Naive thymus-derived CD8-positive, alpha-beta T cell (primary cell): ENCODE measurements at places on chromosomes 4 and X.

DNA sequence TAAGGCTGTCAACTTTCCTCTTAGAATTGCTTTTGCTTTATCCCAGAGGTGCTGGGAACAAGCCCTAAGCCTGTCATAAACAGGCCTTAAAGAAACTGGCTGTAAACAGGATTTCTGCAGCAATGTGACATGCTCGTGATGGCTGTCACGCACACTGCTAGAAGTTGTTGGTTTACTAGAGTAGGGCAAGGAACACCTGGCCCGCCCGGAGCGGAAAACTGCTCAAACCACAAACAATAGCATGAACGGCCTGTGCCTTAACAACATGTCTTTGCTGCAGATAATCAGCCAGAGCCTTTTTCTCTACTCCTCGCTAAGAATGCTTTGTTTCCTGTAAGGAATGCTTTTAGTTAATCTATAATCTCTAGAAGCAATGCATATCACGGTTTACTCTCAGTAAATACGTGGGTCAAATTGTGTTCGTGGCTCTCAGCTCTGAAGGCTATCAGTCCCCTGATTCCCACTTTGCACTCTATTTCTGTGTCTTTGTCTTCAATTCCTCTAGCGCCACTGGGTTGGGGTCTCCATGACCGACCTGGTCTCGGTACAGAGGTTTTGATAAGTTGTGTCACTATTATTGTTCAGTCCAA is 318.3 kb downstream of the GLUD2 start:
- no peak overlapping the region for H3K27ac ChIP-seq
- no peaks in the 10 kb centered on the region for H3K36me3 ChIP-seq
- no peaks in the 10 kb centered on the region for H3K27me3 ChIP-seq
- no peaks in the 10 kb centered on the region for H3K4me1 ChIP-seq

GRCh38 chrX:97806238-97806637 is 922.5 kb downstream of the RPA4 start:
- no peaks in the 10 kb centered on the region for H3K27me3 ChIP-seq
- H3K36me3 ChIP-seq: no peaks in the 10 kb centered on the region
- no peak overlapping the region for H3K27ac ChIP-seq
- no peak for DNase-seq

- no peak overlapping the region for H3K4me3 ChIP-seq
- no peak for DNase-seq
- H3K27ac ChIP-seq: peak overlapping the region; percentile 65
Observed at GRCh38 chrX:40201329-40201885, 103.6 kb upstream of the BCOR start.

GRCh38 chr4:73222466-73223257 is 35.9 kb downstream of the ANKRD17 start:
- no peak overlapping the region for H3K27ac ChIP-seq
- H3K4me3 ChIP-seq: no peak overlapping the region
- H3K36me3 ChIP-seq: peaks cover 11% of the 10 kb centered on the region
- H3K27me3 ChIP-seq: no peaks in the 10 kb centered on the region
- peak; percentile 49 for DNase-seq

- no peaks in the 10 kb centered on the region for H3K36me3 ChIP-seq
- H3K4me3 ChIP-seq: no peak overlapping the region
- H3K27me3 ChIP-seq: peaks cover 11% of the 10 kb centered on the region
- no peak for DNase-seq
- H3K4me1 ChIP-seq: no peaks in the 10 kb centered on the region
Observed at GRCh38 chr4:7150036-7150635, 42.2 kb upstream of the SORCS2 start.

GRCh38 chr4:82561786-82562563 is at the start of gene TMEM150C:
Gene TMEM150C, minus strand, starts transcription at chr4:82561988. Its CDS starts 57,331 bp downstream, at chr4:82504657.
- H3K4me3 ChIP-seq: peak within 1 kb of the TSS; percentile 81
- no peak within 1 kb of the TSS for H3K27ac ChIP-seq
- H3K4me1 ChIP-seq: peaks cover 9% of the 10 kb centered on the region

DNA sequence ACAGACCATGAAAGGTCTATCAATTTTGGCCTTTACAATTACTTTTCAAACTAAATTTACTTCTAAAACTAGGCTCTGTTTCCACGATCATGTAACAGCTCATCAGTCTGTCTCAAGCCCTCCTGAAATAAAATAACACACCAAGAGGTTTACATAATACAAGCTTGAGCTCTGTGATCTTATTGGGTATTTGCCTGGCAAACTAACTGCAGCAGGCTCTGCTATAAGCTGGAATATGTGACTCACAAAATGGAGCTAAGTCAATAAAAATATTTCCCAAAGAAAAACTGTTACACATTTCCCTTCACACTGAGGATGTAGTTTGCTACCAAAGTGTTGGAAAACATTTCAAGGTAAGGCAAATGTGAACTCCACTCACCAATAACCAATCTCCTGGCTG is 94.7 kb upstream of the GPM6B start:
- H3K36me3 ChIP-seq: no peaks in the 10 kb centered on the region
- no peak overlapping the region for H3K4me3 ChIP-seq
- H3K27me3 ChIP-seq: peaks cover 2% of the 10 kb centered on the region

GRCh38 chrX:26050099-26050498 is 88.0 kb upstream of the MAGEB18 start:
- no peak overlapping the region for H3K27ac ChIP-seq
- H3K4me3 ChIP-seq: no peak overlapping the region
- no peaks in the 10 kb centered on the region for H3K36me3 ChIP-seq
- no peak for DNase-seq
- no peaks in the 10 kb centered on the region for H3K27me3 ChIP-seq

DNA sequence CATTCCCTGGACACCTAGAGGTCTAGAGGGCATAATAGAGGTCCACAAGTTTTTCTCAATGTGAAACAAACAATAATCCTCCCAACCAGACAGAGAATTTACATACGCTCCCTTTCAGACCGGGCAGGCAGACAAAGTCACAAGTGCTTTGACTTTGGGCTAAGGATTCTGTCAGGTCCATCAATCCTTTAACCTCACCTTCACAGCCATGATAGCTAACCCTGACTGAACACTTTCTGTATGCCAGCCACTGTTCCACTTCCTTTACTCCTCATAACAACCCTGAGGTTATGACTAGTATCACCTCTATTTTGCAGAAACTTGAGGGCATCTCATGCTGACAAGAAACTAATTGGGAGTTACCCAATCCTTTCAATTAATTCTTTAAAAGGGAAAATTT is 118.8 kb upstream of the AFF2 start:
- peaks cover 31% of the 10 kb centered on the region for H3K4me1 ChIP-seq
- H3K27me3 ChIP-seq: no peaks in the 10 kb centered on the region
- H3K36me3 ChIP-seq: no peaks in the 10 kb centered on the region
- no peak for DNase-seq

- no peaks in the 10 kb centered on the region for H3K27me3 ChIP-seq
- H3K4me3 ChIP-seq: peak within 1 kb of the TSS; percentile 86
- peaks cover 14% of the 10 kb centered on the region for H3K4me1 ChIP-seq
- H3K36me3 ChIP-seq: no peaks in the 10 kb centered on the region
- DNase-seq: peak; percentile 46
Observed at GRCh38 chr4:80335554-80336358, at the start of gene CFAP299. Gene CFAP299, plus strand, starts transcription at chr4:80335730.

DNA sequence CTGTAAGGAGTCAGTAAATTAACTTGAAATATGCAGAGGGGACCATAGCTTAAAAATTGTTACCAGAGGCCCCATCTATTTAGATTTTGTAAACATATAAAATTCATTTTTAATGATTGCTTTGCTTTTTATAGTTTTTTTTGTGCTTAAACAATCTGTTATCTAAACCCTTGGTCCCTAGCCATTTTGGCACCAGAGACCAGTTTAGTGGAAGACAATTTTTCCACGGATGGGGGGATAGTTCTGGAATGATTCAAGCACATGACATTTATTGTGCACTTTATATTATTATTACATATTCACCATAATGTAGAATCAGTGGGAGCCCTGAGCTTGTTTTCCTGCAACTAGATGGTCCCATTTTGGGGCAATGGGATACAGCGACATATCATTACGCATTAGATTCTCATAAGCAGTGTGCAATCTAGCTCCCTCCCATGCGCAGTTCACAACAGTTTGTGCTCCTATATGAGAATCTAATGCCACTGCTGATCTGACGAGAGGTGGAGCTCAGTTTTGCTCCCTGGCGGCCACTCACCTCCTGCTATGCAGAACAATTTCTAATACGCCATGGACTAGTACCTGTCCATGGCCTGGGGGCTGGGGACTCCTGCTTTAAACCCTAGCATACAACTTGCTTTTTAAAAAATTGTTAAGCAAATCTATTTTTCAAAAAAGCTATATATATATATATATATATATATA is 5.9 kb downstream of the ZXDA start:
- no peak overlapping the region for H3K4me3 ChIP-seq
- DNase-seq: no peak
- H3K27ac ChIP-seq: no peak overlapping the region
- H3K27me3 ChIP-seq: no peaks in the 10 kb centered on the region
- H3K36me3 ChIP-seq: peaks cover 15% of the 10 kb centered on the region
- peaks cover 6% of the 10 kb centered on the region for H3K4me1 ChIP-seq

- H3K36me3 ChIP-seq: no peaks in the 10 kb centered on the region
- no peak overlapping the region for H3K27ac ChIP-seq
- no peak for DNase-seq
- H3K27me3 ChIP-seq: no peaks in the 10 kb centered on the region
Observed at GRCh38 chr4:96009427-96010119, 169.7 kb downstream of the PDHA2 start.

DNA sequence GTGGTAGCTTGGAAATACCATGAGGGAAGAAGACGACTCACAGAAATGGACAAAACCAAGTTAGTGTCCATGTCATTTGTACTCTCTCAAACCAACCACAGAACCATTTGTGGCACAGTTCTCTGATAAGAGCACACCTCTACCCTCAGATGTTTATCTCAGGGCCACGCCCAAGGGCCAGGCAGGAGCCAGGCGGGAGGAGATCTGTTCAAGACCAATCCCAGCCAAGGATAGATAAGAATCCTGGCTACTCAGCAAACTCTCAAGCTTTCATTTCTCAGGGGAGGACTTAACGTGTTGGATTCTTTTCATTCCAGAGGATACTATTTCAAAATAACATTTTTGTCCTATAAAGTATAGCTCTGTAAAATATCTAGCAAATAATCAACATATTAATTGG is 95.0 kb downstream of the NYX start:
- no peaks in the 10 kb centered on the region for H3K27me3 ChIP-seq
- H3K4me3 ChIP-seq: no peak overlapping the region
- DNase-seq: no peak
- no peak overlapping the region for H3K27ac ChIP-seq

DNA sequence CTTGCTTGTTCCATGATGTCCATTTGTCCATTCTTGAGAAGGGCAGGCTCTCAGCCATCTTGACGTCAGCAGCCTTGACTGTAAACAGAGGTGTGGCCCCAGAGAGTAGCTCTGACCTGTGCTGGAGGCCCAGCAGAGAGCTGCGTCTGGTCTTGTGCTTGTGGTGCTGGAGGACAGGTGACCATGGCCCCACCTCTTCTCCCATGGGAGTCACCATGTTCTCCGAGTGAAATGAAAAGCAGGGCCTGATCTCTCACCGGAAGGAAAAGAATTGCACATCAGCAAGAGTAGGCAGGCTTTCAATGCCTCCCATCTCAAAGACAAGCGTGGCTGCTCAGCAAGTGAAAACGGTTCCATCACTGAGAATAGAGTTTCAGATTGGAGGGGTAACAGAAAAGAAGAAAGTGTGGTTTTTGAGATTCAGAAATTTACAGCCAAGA is 11.5 kb downstream of the PARM1 start:
- DNase-seq: no peak
- no peak overlapping the region for H3K27ac ChIP-seq
- no peaks in the 10 kb centered on the region for H3K36me3 ChIP-seq
- H3K27me3 ChIP-seq: peaks cover 21% of the 10 kb centered on the region
- no peak overlapping the region for H3K4me3 ChIP-seq

GRCh38 chrX:136210243-136210642 is 41.0 kb downstream of the MAP7D3 start:
- H3K4me1 ChIP-seq: no peaks in the 10 kb centered on the region
- H3K36me3 ChIP-seq: peaks cover 2% of the 10 kb centered on the region
- H3K27me3 ChIP-seq: no peaks in the 10 kb centered on the region
- H3K4me3 ChIP-seq: no peak overlapping the region

DNA sequence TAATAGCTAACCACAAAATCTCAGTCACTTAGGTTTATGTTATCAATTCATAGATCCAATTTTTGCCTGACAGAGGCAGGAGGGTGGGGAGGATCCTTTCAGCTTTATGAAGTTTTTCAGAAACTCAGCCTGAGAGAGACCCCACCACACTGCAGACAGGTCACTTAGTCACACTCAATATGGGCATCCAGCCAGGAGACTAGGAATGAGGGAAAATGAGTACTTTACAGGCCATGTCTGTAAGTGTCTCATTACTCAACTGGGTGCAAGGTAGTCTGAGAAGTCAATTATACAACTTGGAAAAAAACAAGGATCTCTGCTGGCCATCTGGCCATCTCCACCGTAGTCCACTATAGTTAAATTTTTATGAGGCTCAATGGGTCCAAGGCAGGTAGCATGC is 365.9 kb downstream of the INPP4B start:
- DNase-seq: no peak
- peaks cover 5% of the 10 kb centered on the region for H3K4me1 ChIP-seq
- no peaks in the 10 kb centered on the region for H3K27me3 ChIP-seq
- H3K27ac ChIP-seq: no peak overlapping the region
- H3K4me3 ChIP-seq: no peak overlapping the region
- H3K36me3 ChIP-seq: no peaks in the 10 kb centered on the region

- no peak for DNase-seq
- no peak overlapping the region for H3K27ac ChIP-seq
- H3K27me3 ChIP-seq: peaks cover 4% of the 10 kb centered on the region
- H3K4me3 ChIP-seq: no peak overlapping the region
Observed at GRCh38 chr4:182187674-182188073, 55.5 kb upstream of the TENM3 start.

GRCh38 chrX:46837558-46838485 is 979 bp downstream of the RP2 start:
- DNase-seq: peak; percentile 30
- peaks cover 37% of the 10 kb centered on the region for H3K4me1 ChIP-seq
- peak overlapping the region; percentile 92 for H3K4me3 ChIP-seq
- no peaks in the 10 kb centered on the region for H3K27me3 ChIP-seq
- H3K27ac ChIP-seq: peak overlapping the region; percentile 95
- no peaks in the 10 kb centered on the region for H3K36me3 ChIP-seq

GRCh38 chrX:79366556-79366872 is 620 bp downstream of the ITM2A start:
- peaks cover 44% of the 10 kb centered on the region for H3K4me1 ChIP-seq
- H3K27me3 ChIP-seq: no peaks in the 10 kb centered on the region
- peaks cover 14% of the 10 kb centered on the region for H3K36me3 ChIP-seq
- no peak for DNase-seq

DNA sequence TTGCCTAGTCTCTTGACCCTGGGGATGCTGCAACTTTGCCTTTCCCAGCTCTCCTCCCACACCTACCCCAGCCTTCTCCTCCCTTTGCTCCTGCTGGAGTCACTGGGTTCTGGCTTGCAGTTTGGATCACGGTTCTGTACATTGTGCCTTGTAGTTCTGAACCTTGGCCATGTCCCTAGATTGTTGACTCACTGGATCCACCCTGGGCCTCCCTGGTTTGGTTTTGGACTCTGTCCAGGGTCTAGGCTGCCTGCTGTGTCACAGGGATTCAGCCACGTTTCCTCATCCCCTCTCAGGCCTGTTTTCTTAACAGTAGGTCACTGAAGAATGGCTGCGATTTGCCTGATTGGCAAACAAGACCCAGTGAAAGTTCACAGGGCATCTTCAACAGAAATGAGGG is 11.5 kb upstream of the GABRE start:
- H3K36me3 ChIP-seq: no peaks in the 10 kb centered on the region
- H3K4me1 ChIP-seq: no peaks in the 10 kb centered on the region
- DNase-seq: no peak
- H3K4me3 ChIP-seq: no peak overlapping the region
- H3K27me3 ChIP-seq: peaks cover 9% of the 10 kb centered on the region

GRCh38 chr4:116332508-116332907 is 752.9 kb downstream of the TRAM1L1 start:
- H3K4me1 ChIP-seq: no peaks in the 10 kb centered on the region
- DNase-seq: no peak
- H3K36me3 ChIP-seq: no peaks in the 10 kb centered on the region

- no peaks in the 10 kb centered on the region for H3K27me3 ChIP-seq
- H3K36me3 ChIP-seq: no peaks in the 10 kb centered on the region
- no peak overlapping the region for H3K4me3 ChIP-seq
- no peak for DNase-seq
Observed at GRCh38 chr4:23485801-23486200, 404.0 kb downstream of the PPARGC1A start.
